CD14-positive monocyte (primary cell): ENCODE measurements at places on chromosomes 16 and 17.

DNA sequence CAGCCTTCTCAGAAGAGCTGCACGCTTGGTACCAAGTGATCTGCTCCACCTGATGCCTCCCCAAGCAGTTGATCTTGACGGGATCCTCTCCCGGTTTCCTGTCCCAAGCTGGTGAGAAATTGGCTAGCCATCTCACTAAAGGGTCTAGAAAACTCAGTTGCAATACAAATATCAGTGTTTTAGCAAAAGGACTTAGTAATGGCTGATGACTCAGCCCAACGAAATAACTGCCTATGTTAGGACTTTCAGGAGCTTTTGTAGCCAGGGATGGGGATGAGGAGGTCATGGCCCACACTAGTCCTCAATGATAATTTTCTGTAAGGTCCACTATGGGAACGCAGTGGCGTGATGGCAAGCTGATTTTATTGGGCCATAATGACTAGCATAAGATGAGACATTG, 23.3 kb upstream of the ENGASE start:
- no peak for DNase-seq

DNA sequence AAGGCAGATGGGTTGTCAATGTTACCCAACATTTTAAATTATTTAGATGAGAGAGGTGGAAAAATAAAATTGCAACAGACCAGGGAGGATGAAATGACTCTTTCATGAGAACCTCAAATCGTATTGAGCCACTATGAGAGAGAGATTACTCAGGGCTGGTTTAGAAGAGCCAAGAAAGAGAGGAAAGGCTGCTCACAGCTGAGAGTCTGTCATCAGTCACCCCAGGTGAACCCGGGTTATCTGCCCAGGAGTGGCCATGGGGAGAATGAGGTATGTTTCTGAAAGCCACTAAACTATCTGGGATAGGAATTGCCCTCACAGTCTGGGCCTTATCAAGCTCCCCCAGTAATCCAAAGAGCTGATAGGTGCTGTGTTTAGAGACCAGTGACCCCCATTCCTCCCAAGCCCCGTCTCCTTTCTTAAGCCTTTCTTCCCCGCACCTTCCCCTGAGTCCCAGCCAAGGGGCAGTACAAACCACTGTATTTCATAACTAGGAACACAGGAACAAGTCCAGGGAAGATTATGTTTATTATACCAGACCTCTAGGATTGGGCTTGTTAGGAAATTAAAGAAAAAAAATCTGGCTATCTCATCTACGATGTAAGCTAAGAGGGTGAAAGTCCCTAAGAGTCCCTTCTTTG, 158.9 kb upstream of the NOL11 start:
- DNase-seq: no peak

DNA sequence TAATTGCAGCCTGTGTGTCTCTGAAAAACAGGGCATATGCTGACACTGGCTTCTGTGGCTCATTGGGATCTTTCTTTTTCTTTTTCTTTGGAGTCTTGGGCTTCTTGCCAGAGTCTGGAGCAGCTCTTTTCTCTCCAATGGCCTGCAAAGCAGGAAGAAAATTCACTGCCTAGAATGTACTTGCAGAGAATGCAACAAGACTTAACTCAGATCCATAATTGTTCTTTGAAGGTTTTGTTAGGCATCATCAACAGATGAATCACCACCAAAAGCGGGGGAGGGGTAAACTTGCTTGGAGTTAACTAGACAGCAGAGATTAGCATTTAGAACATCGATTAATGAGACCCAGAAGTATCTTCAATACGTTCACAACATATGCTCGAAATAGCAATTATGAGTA, 100.9 kb downstream of the TOX3 start:
- no peak for DNase-seq

DNA sequence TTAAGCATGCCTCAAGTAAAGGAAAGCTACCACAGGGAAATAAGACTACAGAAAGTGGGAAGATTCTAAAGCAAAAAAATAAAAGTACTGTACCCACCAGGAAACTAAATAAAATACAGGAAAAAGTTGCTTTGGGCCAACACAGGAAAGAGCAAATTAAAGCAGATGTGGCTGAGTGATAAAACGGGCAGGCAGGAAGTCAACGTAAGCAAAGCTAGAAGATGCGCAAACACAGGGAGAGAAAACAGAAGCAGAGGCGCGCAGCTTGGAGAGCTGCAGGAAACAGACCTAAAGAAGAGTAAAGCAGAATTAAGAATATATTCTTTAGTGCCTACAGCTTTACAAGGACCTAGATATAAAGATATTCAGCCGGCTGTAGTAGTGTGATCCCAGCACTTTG, 21.7 kb downstream of the USP36 start:
- DNase-seq: no peak

DNA sequence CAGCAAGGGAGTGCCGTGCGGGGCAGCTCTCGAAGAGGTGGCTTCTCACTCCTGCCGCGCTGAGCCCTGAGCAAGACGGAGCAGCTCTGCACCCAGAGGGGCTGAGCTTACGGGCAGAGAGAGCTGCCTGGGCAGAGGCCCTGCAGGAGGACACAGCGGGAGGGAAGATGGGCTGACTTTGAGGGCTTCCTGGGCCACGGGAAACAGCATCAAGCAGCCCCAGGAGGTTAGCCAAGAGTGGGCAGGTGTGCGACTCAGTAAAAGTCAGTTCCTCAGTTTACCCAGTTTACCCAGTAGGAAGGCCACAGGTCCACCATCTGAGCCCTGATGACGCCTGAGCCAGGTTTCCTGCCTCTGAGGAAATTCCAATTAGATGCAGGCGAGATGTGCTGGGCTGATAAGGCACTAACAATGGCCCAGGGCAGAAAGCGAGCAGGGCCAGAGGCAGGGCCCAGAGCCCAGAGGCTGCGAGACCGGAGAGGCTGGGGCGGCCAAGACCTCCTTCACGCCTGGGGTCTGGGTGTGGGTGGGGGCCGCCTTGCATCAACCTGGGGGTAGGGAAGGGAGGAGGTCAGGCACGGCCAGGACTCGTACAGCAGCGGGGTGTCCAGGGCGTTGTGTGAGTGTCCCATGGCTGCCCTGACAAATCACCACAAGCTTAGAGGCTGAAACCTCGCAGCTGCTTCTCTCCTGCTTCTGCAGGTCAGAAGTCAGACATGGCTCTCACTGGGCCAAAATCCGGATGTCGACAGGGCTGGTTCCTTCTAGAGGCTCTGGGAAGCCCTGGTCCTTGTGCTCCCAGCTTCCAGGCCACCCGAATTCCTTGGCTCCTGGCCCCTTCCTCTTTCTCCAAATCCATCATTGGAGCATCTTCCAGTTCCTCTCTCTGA, 32.0 kb upstream of the CIBAR2 start:
- DNase-seq: no peak
